ENCODE measurements at places on chromosomes 2 and 18.

DNA sequence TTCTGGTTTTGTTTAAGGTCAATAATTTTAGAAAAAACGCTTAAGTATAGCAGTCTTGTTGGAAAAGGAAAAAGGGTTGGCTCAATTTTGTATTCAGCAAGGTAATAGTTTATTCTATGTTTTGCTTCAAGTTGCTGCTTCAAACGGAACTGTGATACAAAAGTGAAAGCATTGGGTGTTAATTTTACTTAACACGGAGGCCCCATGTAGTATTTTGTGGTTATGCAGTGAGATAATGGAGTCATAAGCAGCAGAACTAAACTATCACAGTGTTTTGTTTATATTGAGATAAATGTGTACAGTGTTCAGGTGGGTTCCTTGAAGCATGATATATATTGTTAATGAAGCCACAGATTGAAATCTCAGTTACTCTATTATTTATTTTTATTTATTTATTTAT, 67.0 kb upstream of the LYPD6B start:
- DNase-seq = no peak

DNA sequence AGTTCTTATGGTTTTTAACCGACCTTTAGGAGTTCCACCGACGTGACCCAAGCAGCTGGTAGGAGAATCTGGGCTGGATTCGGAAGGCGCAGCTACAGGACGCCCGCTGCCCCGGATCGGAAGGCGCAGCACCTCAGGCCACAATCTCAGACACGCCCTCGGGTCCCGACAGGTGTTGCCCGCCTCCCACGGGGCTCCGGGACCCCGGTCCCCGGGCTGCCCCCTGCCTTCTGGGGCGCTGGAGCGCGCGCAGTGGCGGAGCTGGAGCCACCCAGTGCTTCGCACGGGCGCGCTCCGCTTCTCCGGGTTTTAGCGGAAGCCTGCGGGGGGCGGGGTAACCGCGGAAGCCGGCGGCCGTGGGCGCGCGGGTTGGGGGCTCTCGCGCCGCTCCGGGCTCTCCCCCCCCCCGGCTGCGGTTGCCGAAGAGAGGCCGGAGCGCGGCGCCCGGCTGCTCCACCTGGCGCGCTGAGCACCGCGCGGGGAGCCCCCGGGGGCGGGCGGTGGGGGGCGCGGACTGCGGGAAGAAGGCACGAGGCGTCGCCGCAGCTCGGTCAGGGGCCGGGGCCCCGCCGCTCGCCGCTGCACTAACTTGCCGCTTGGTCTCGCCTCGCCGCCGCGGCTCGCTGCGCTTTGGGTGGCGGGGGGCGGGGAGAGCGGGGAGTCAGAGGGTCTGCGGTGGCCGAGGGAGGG, 718.8 kb downstream of the DPP10 start:
- DNase-seq = no peak

DNA sequence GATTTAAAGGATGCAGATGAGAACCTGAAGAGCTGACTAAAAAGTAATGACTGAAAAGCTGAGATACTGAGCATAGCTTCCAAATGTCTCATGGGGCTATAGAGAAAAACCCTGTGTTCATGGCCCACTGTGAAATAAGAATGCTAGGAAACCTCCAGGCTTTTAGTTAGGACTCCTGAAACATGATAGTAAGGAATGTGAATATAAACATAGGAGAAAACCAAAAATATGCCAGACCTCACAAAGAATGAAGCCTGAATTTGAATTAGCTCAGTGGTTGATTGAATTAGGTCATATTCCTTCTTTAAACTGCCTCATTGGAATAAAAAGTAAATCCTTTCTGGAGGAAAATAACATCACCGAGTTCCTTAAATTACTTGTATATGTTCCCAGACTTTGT, 194.5 kb upstream of the NXPH2 start:
- DNase-seq = no peak

- no peak for DNase-seq
Measured at GRCh38 chr2:226140594-226140993, 659.0 kb downstream of the IRS1 start.

DNA sequence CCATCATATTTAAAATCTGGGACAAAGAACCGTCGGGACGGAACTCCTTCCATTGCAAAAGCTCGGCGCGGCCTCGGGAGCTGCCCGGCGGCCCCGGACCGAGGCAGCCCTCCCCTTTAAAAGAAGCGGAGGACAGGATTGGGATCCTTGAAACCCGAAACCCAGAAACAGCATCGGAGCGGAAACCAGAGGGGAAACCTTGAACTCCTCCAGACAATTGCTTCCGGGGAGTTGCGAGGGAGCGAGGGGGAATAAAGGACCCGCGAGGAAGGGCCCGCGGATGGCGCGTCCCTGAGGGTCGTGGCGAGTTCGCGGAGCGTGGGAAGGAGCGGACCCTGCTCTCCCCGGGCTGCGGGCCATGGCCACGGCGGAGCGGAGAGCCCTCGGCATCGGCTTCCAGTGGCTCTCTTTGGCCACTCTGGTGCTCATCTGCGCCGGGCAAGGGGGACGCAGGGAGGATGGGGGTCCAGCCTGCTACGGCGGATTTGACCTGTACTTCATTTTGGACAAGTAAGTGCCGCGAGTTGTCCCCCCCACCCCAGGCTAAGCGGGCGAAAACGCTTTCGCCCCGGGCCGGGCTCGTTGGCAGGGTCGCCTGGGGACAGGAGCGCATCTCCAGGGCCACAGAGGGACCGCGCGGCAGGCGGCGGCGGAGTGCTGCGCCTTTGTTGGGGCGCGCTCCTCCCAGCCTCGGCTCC, at the start of gene ANTXR1:
TSS of gene ANTXR1 (plus strand) at position 38 of the 698 bp plus-strand sequence. CDS start at position 359, 321 bp downstream.
- DNase-seq = peak; percentile 49

DNA sequence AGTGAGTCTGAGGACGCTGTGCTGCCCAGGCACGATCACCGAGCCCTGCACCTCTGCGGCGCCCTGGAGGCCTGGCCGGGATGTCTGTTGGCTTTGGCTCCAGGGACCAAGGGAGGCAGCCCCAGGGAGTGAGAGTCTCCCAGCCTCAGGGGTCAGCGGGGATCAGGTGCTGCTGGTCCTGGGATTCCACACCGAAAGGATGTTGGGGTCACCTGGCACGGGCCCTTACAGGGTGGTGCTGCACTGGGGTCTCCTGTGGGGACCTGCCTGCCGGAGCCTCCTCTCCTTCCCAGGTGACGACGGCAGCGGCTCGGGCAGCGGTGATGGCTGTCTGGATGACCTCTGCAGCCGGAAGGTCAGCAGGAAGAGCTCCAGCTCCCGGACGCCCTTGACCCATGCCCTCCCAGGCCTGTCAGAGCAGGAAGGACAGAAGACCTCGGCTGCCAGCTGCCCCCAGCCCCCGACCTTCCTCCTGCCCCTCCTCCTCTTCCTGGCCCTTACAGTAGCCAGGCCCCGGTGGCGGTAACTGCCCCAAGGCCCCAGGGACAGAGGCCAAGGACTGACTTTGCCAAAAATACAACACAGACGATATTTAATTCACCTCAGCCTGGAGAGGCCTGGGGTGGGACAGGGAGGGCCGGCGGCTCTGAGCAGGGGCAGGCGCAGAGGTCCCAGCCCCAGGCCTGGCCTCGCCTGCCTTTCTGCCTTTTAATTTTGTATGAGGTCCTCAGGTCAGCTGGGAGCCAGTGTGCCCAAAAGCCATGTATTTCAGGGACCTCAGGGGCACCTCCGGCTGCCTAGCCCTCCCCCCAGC, 30.5 kb downstream of the GPC1 start:
- DNase-seq = no peak

DNA sequence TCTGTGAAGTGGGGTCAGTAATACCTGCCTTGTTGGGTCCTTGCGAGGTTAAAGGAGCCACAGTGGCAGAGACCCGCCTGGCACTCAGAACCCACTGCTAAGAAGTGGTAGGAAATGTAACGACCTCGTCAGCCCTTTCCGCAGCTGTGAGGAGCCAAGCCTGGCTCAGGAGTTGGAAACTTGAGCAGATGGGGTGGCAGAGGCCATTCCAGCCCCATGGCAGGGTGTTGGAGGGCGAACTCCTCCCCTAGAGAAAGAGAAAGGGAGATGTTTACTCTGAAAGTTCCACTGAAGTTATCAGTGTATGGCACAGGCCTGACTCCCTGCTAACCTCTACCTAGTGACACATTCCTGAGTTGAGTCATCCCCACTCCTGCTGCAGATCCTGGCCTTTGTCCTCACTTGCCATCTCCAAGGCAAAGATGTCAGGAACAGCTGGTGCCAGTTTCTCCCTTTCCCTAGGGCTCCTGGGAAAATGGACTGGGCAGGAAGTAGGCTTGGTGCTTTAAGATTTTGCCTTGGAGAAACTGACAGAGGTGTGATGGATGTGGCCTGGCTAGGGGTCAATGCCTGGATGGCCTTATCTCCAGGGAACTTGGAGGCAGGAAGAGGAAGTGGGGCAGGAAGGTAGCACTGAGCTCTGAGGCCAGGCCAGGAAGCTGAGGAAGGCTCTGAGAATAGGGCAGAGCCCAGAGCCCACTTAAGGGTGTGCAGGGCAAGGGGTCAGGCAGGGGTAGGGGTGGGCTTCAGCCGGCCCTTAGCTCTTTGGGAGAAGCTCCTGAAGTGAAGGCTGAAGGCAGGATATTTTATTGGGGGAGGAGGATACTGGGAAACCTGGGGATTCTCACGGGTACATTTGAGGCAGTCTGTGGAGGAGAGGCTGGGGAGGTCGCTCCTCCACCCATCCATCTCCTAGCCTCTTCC, 888 bp downstream of the VAMP5 start:
- DNase-seq = no peak

DNA sequence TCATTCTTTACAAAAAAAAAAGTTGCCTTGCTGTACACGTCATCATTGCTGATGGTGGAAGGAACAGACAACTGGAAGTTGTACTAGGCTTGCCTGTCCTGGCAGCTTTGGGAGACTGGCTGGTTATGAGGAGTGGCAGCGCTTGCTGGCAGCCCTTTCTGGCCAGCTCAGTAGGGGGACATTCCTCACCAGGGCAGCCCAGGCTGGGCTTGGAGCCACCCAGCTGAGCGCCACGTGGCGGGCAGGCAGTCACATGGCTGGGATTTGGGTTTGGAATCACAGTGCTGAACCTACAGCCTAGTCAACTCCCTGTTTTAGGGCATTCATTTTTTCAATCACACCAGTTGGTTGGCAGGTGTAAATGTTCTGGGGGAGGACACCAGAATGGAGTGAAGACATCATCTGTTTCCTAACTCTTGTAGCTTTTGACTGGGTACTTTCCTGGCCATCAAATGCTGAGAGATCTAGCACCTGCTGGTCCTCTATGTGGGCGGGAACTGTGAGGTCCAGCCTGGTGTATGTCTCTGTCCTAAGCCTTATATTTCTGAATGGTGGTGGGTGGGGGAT, 139.3 kb downstream of the SETBP1 start:
- DNase-seq = no peak

DNA sequence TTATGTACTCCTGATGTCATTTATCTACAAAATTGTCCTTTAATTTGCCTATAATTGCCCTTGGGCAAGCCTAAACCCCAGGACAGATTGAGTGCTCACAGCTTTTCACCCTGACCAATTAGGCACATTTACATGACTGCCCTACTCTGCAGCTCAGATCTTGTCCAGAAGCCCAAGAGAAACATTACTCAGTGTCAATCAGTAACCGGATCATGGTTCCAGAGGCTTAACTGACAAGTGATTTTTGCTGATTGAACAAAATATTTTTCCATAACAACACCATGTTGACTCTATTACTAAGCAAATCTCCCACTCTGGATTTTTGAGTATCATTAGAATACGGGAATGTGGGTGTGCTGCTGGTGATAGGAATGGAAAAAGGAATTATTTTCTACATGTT, 465.4 kb upstream of the TNP1 start:
- peak; percentile 38 for DNase-seq

GRCh38 chr2:68193787-68194372, 36.2 kb downstream of the PNO1 start:
- DNase-seq = no peak

DNA sequence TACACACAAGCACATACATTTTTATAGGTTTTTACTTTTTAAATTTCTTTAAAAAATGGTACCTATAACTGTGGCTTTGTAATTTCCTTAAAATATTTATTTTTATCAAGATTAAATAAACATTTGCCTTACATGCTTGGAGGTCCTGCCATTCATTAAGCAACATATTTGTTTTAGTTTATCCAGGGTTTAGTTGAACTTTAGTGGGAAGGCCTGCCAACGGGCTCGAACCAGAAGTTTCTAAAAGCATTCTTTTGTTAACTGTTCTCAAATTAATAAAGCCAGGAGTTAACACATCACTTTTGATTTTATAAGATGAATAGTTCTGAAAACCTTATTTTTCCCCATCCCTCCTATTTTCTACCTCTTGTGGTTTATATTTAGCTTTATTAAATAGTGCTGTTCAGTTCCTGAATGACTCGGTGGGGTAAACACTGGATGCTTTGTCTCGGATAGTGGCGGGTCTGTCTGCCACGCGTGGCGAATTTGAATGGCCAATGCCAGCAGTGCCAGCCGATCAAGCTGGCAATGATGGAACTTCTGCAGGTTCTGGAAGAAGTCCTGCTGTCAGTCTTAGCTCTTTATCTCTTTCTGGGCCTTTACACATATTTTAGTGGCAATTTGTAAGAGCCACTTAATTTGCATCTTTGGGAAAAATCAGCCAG, 32.2 kb downstream of the SH3YL1 start:
- DNase-seq = no peak

- no peak for DNase-seq
Measured at GRCh38 chr2:166373951-166374350, 1.8 kb downstream of the SCN9A start.

- DNase-seq = no peak
Measured at GRCh38 chr2:128477891-128478290, 159.2 kb upstream of the HS6ST1 start.

- no peak for DNase-seq
Measured at GRCh38 chr18:45760462-45761036, 36.6 kb downstream of the SLC14A1 start.

- DNase-seq = no peak
Measured at GRCh38 chr2:234032279-234032856, 18.1 kb upstream of the SPP2 start.

DNA sequence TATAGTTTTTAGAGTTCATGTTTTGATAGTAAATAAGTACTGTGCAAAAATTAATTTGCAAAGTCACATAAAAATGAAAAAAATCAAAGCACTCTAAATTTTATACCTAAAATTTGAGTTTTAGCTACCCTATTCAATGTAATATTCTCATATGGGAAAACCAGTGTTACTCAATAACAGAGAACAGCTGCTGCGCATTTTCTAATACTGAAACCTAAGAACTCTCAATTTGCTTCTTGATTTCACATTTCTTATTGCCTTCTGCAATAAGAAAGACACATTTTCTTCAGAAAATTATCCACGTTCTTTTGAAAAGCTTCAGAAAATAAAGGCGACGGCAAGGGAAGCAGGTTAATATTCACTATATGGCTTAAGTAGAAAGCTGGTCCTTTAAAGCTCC, 199.1 kb upstream of the CCDC150 start:
- DNase-seq = no peak

Measured in NCI-H524 treated with DMSO at 0.1 percent for 48 hours (cell line).